ENCODE measurements at places on chromosomes 2 and 18. TPM values are rescaled to one million over a fixed set of nuclear protein-coding genes. Genes with fewer than 3 reads are reported as not detected.

DNA sequence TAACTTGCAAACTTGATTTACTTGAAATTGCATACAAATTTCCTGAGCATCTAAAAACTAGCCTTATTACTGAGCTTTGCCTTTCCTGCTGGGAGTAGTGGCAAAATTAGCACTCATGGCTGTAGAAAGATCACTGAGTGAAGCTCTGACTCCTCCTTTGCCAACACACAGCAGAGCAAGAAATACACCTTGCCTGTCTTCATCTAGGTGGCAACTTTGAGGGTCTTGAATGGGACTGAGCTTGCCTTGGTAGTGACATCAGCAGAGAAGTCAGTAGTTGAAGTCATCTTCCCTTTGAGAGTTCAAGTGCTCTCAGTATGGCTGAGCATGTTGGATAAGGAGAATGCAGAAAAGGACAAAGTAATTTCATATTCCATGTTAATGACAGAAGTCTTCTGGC lies 5.9 kb downstream of the RRM2 start:
- peaks cover 82% of the 10 kb centered on the region for H3K36me3 ChIP-seq
- H3K27me3 ChIP-seq: no peaks in the 10 kb centered on the region
- no peak for DNase-seq

DNA sequence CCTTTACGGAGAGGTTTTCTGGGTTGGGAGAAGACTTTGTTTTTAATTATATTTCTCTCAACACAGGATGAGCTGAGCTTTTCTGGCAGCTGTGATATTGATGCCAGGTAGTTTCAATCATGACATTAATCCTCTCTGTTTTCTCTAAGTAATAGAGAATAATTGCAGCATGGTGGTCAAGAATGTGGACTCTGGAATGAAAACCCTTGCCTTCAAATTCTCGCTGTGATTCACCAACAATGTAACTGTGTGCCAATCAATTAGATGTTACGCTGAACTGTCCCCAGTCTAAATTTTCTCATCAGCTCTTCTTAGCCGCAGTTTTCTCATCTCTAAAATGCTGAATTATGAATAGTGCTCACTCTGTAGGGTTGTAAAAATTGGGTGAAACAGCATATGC lies 31.6 kb upstream of the PPM1B start:
- H3K27me3 ChIP-seq: no peaks in the 10 kb centered on the region
- H3K27ac ChIP-seq: peak overlapping the region; percentile 99
- H3K4me1 ChIP-seq: peaks cover 68% of the 10 kb centered on the region
- no peak overlapping the region for H3K4me3 ChIP-seq
- DNase-seq: no peak
- peaks cover 26% of the 10 kb centered on the region for H3K36me3 ChIP-seq

DNA sequence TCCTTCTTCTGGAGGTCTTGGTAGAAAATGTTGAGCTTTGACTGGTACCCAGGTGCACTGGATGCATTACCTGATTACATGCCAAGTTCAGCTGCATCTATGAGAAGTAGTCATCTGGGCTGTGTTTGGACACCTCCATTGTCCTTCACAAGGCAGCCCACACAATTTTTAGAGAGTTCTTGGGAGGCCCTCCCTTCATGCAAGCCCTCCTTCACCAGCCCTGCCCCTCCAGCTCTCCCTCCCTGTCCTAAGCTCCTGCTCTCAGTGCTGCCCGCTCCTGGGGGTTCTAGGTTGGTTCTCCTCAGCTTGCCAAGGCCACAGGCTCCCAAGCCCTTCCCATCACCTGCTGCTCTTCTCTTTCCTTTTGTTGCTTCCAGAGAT lies 148.7 kb downstream of the DYSF start:
- no peak for DNase-seq
- 0 out of 2 replicates have a peak, but pooled peaks cover 2% of the 10 kb centered on the region for H3K27me3 ChIP-seq
- no peaks in the 10 kb centered on the region for H3K36me3 ChIP-seq
- no peak overlapping the region for H3K27ac ChIP-seq
- no peak overlapping the region for H3K4me3 ChIP-seq

DNA sequence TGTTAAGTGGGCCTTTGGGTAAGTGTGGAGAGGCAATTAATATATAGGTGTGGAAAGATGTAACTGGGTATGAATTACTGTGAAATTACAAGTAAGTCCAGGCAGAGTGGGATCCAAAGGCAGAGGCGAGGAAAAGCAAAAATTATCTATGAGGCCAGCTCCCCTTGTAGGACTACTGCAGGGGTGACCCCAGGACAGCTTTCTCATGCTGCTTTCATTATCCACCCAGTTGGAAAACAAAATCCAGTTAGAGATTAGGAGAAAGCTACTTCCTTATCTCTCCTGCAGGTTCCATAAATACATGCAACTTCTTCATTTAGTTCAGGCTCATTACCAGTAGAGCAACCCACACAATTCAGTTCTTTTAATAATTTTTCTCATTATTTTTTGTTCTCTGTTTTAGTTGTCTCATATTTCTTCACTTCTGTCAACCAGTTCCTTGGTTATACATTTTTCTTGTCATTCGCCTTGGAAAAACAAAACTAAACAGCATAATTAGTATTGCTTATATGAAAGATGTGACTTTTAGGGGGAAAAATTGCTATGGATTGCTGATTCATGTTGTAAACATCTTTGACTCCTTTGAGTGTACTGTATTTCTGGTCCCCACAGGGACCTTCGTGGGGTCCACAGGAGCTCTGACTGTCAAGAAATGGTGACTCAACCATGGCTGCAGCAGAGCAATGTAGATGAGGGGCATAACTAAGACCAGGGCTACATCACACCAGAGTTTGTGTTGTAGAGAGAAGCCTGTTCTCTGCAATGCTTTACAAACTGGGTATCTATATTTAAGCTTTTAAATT lies 110.4 kb upstream of the PARD3B start:
- H3K36me3 ChIP-seq: peaks cover 10% of the 10 kb centered on the region
- H3K27me3 ChIP-seq: no peaks in the 10 kb centered on the region
- no peak overlapping the region for H3K27ac ChIP-seq

- peaks cover 3% of the 10 kb centered on the region for H3K36me3 ChIP-seq
- H3K27me3 ChIP-seq: no peaks in the 10 kb centered on the region
- DNase-seq: no peak
- peaks cover 34% of the 10 kb centered on the region for H3K4me1 ChIP-seq
- no peak overlapping the region for H3K4me3 ChIP-seq
- H3K27ac ChIP-seq: no peak overlapping the region
These were observed 109.7 kb upstream of the SP3 start for GRCh38 chr2:174074831-174075230.

Gene GKN2
- total RNA-seq: not detected

- no peak overlapping the region for H3K27ac ChIP-seq
- H3K4me3 ChIP-seq: no peak overlapping the region
- H3K27me3 ChIP-seq: no peaks in the 10 kb centered on the region
These were observed 6.5 kb upstream of the CYBRD1 start for GRCh38 chr2:171515672-171516298.

Gene ANKRD30B
- not detected for total RNA-seq

DNA sequence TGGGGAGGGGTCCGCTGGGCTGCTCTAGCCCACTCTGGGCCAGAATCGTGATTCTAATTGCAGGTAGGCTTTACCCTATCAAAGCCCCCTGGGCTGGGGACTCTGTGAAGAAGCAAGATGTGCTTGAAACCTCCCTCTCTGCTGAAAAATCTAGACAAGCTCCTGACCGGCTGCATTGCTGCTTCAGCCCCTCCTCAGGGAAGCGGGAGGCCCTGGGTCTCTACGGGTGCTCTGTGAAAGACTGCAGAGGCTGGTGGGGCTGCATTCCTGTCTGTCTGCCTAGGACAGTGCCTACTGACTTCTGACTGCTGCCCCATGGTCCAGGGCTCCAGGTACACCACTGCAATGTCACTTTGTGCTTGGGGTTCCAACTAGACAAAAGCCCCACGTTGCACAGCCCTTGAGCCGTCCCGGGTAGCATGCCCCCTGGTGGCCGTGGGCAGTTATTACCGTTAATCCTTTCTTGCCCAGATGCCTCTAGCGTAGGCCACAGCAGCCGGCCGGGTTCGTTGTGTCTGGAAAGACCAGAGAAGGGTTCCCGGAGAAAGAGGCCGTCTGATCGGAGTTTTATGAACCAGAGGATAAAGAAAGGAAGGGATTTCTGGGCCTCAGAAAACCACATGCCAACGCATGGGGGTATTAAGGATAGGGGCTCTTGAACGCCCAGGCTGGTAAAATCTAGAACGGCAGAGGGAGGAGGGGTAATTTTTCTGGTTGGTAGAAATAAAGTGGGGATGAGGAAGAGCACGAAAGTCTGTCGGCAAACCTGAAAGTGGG lies 15.9 kb upstream of the C1QL2 start:
- H3K27me3 ChIP-seq: peaks cover 3% of the 10 kb centered on the region
- H3K27ac ChIP-seq: no peak overlapping the region
- peaks cover 7% of the 10 kb centered on the region for H3K36me3 ChIP-seq
- DNase-seq: peak; percentile 81

Gene TRAF3IP1
- total RNA-seq: 18.7 TPM

Gene SULT1C2
- total RNA-seq: 2.2 TPM

- no peak overlapping the region for H3K27ac ChIP-seq
- H3K36me3 ChIP-seq: no peaks in the 10 kb centered on the region
- H3K27me3 ChIP-seq: no peaks in the 10 kb centered on the region
- peaks cover 11% of the 10 kb centered on the region for H3K4me1 ChIP-seq
- no peak for DNase-seq
- no peak overlapping the region for H3K4me3 ChIP-seq
These were observed 109.0 kb downstream of the ACAA2 start for GRCh38 chr18:49704334-49704733.

Gene DPYSL5
- total RNA-seq: 9.2 TPM

Gene MBD5
- 31.4 TPM for total RNA-seq

DNA sequence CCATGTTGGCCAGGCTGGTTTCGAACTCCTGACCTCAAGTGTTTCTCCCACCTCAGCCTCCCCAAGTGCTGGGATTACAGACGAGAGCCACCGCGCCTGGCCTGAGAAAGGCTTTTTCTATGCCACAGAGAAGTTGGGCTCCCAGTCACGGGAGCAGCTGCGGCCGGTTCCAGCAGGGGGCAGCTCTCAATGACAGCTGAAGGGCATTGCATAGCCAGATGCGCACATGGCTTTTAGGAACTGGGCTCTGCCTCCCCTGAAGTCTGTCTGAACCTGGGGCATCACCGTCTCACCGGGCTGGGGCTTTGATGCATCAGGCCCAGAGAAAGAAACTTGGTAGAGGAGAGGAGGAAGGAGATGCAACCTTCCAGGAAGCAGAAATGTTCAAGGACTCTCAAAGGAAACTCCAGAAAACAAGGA lies 84.2 kb upstream of the LAPTM4A start:
- H3K27me3 ChIP-seq: peaks cover 3% of the 10 kb centered on the region
- no peak overlapping the region for H3K27ac ChIP-seq
- DNase-seq: peak; percentile 82
- H3K4me1 ChIP-seq: peaks cover 37% of the 10 kb centered on the region

Gene GRB14
- total RNA-seq: 14.9 TPM

Gene MC5R
- total RNA-seq: 0.27 TPM

Gene SERPINB10
- total RNA-seq: not detected

DNA sequence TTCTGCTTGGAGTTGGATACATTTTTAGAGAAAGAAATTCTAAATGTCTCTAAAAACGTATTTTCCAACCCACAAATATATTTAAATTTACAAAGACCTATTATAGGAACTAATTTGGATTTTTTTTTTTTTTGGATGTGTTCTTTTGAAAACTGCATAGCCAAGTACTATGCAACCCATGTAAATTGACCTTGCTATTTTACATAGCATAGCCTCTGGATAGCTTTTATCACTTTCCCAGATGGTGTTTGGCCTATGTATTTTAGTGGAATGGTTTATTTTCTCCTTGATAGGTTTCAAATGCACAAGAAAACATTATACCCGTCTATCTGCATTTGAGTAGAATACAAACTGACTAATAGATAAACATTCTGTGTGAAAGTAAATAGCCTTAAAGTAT lies 130.0 kb downstream of the FIGN start:
- H3K36me3 ChIP-seq: peaks cover 7% of the 10 kb centered on the region
- no peak overlapping the region for H3K27ac ChIP-seq
- no peak for DNase-seq
- H3K4me1 ChIP-seq: peaks cover 45% of the 10 kb centered on the region
- no peaks in the 10 kb centered on the region for H3K27me3 ChIP-seq

DNA sequence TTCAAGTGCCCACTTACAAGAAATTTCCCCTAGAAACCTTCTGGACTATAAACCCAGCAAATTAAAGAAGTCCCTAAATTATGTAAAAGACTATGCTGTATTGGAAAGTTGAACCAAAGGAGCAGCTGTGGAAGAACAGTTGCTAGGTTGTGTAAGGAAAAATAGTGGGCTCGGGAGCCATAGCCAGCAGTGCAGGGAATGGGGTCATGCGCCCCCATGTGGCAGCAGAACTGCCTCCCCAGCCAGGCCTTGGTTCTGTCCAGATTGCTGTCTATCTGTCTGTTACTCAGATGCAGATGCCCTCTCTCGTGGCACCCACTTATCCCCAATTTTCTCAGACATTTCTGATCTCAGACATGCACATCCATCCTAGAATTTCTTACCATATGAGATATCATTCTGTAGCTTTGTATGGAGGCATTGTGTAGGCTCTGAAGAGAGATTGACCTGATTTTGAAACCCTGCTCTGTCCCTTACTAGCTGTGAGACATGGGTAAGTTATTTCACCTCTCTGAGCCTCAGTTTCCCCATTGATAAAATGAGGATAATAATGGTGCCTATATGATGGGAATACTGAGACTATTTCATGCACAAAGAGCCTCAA lies 258.3 kb downstream of the SS18 start:
- H3K4me3 ChIP-seq: no peak overlapping the region
- H3K27ac ChIP-seq: no peak overlapping the region
- H3K4me1 ChIP-seq: peaks cover 8% of the 10 kb centered on the region
- DNase-seq: peak; percentile 76
- no peaks in the 10 kb centered on the region for H3K27me3 ChIP-seq
- no peaks in the 10 kb centered on the region for H3K36me3 ChIP-seq

DNA sequence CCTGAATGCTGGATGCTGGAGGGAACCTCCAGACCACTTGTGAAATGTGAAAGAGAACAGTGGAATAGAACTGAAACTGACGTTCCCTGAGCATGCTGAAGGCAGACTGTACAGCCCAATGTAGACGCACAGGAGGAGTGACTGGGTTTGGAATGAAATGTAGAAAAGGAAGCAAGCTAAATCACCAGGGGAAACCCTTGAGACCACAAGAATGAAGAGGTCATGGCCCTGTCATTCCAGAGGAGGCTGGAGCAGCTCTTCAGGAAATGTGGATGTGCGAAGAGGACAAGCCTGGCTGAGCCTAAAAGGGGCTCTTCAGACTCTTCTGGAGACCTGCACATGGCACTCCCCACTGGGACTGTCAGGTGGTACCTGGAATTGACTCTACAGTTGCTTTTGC lies 118.5 kb upstream of the ALPP start:
- no peak overlapping the region for H3K4me3 ChIP-seq
- H3K36me3 ChIP-seq: no peaks in the 10 kb centered on the region
- H3K4me1 ChIP-seq: no peaks in the 10 kb centered on the region
- no peak for DNase-seq
- no peak overlapping the region for H3K27ac ChIP-seq

Gene DES
- total RNA-seq: 3.5 TPM

DNA sequence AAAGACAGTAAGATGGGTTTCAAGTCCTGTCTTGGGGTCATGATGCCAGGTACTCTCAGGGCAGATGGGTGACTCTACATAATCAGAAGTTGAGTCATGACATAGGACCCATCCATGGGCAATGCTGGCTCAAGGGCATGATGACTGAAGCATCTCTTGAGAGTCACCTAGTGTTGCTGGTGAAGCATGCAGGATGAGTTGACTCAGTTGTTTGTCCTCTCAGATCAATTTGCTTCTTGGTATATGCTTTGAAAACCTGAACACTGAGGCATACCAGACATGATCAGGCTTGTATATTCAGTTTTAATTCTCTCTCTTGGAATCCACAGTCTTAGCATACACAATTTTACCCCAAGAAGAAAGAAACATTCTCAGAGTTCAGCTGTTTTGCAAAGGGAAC lies 658.9 kb upstream of the NXPH2 start:
- DNase-seq: no peak
- no peak overlapping the region for H3K4me3 ChIP-seq
- H3K4me1 ChIP-seq: peaks cover 6% of the 10 kb centered on the region
- H3K27me3 ChIP-seq: no peaks in the 10 kb centered on the region
- H3K36me3 ChIP-seq: no peaks in the 10 kb centered on the region
